EH (cell line): ENCODE measurements at places on chromosomes 1 and 21.

DNA sequence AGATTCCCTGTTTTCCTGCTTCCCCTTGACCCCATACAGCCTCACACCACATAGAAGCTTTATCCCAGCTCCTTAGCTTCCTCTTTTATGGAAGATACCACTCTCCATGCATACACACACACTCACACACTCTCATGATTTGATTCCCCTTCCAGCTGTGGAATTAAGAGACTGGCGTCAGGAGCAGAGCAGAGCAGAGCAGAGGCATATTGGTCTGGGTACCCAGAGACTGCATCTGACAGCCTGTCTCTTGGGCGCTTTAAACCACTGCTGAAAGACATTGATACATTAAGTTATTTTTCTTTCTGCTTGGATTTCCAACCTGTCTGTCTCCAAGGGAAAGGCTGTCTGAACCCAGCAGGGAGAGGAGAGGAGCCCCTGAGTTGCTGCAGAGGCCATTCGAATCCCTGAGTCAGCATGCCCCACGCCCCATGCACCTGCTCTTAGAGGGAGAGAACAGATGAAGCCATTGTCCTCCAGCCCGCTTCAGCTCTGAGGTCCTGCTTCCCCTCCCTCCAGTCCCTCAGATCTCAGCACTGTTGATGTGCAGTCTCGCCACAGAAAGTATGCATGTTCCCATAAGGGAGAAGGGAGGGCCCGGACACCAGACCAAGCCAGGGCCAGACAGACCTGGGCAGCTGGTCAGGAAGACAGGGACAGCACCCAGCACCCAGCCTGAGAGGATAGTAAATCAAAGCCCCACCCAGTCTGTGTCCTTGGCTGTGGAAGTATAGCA lies 66.7 kb upstream of the GJB5 start:
- no peak for DNase-seq

DNA sequence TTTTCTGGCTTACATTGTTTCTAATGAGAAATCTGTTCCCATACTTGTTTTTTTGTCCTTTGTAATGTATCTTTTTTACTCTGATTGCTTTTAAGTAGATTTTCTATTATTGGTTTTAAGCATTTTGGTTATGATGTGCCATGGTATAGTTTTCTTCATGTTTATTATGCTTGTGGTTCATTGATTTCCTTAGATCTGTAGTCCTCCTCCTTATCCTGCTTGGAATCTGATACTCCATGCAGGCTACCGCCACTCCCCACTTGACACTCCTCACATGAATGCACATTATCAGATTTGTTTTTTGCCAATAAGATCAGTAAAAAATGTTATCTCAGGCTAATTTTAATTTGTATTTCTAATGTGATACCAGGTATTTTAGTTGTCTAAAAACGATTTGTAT lies 20.8 kb downstream of the UROD start:
- DNase-seq = no peak

- DNase-seq = peak; percentile 45
Observed at GRCh38 chr21:44892536-44893277, 19.2 kb upstream of the PTTG1IP start.

- no peak for DNase-seq
Observed at GRCh38 chr1:73674945-73675561, 522.9 kb downstream of the LRRIQ3 start.

DNA sequence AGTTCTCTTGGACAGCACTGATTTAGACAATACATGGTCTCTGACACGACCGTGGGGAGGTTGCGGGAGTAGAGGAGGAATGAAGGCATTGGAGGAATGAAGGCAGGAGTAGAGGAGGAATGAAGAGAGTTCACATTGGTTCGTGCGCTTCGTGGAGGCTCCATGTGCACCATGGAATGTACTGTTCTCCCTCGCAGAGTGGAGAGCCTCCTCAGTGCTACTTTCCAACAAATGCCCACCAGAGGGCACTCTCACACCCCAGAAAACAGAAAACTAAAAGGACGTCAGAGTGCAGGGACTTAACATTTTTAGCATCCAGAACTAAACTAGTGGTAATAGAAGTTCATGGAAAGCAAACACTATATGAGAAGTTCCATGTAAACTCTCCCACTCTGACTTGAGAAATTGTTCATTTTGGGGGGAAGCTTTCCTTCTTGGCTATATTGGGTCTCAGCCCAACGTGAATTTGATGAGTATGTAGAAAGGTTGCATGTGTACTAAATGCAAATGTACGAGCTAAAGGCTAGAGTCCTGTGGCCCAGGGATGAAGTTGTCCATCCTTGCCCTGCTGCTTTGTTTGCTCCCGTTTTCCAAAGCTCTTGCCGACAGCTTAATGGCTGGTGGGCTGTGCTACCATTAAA lies 211.6 kb downstream of the LMX1A start:
- DNase-seq = peak; percentile 63
